H9 (cell line): ENCODE measurements at places on chromosomes 16 and 17.

GRCh38 chr17:35784895-35785294 is 10.5 kb downstream of the MMP28 start:
- DNase-seq, result no peak

DNA sequence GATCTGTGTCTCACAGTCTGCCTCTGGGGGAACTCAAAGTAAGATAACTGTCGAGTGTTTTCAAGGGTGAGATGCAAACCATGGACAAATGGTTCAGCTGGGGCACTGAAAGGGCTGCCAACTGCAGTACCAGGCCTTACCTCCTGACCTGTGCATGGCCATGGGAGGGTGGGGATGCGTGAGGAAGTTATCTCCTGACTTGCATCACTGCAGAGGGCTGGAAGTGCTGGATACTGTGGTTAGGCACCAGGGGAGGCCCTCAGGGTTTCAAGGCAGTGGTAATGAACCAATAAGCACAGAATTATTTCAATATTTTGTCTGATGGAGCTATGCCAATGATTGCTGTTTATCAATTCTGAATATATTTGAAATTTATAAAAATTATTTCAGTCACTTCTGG is 159.2 kb downstream of the CYLD start:
- no peak for DNase-seq

DNA sequence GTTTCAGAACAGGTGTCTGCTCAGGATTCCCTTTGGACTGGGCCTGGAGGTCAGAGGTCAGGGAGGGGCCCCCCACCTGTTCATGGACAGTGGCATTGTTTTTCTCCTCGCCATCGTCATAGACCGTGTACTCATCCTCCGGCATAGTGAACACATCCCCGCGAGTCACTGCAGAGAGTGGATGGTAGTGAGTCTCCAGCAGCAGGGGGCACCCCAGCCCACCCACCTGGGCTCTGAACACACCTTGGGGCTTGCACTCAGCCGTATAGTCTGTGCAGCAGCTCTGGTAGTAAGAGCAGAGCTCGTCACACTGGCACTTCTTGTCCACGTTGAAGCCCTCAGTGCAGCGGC is 448 bp downstream of the VTN start:
- DNase-seq, result peak; percentile 53

DNA sequence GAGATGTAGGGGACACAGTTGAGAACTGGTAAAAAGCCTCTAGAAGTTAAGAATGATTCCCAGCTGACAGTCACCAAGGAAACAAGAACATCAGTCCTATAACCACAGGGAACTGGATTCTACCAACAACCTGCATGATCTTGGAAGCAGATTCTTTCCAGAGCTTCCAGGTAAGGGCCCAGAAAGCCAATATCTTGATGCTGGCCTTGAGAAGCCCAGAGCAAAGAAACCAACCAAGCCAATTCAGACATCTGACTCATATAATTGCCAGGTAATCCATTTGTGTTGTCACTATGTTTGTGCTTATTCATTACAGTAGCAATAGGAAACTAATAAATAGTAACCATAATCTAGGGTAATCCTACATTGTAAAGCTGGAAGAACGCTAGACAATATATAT is 81.6 kb downstream of the CACNG1 start:
- DNase-seq, result no peak

DNA sequence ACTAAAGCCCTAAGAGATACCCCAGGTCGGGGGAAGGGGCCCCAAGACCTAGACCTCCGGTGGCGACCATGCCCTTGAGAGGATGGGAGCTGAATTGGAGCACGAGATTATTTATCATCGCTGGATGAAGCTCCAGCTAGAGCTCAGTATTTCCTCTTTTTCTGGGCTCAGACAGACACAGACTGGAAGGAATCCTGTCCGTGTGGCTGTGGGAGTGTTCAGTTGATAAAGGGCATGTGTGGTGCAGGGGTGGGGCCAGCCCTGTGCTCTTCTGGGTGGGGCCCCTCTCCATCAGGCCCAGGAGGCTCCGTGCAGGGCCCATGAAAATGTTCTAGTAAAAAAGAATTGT is 6.3 kb upstream of the CBX4 start:
- DNase-seq, result no peak

DNA sequence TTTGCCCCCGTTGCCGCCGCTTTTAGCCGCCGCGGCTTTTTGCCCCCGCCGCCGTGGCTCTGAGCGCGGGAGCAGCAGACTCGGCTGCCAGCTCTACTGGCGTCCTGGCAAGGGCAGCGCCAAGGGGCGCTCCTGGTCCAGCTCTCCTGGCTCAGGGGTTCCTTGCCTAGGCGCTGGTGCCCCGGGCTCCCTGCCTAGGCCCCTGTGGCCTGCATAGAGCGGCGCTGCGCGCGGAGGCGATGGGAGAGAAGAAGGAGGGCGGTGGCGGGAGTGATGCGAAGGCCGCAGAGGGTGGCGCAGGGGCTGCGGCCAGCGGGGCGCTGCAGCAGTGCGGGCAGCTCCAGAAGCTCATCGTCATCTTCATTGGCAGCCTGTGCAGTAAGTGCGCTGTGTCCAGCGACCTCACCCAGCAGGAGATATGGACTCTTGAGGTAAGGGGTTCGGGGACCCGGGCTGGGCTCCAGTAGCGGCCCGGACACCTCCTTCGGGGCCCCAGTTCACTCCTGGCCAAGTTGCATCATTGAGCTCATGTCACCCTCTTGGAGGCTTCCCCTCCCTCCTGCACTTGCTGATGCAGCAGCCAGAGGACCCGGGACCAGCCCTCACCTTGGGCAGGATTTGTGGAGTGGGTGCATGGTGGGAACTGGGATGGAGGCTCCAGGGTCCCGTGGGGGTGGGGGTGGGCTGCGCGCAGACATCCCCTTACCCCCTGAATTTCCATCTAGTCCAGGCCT is 1344.4 kb downstream of the TP53TG3F start:
- DNase-seq, result no peak
